ENCODE measurements at places on chromosomes 1 and 21. TPM values are rescaled to one million over a fixed set of nuclear protein-coding genes. Genes with fewer than 3 reads are reported as not detected.
A peak's percentile ranks its signal among the peaks of the same experiment; 100 is the strongest.

Gene COL6A2
- polyA plus RNA-seq = 412 TPM

DNA sequence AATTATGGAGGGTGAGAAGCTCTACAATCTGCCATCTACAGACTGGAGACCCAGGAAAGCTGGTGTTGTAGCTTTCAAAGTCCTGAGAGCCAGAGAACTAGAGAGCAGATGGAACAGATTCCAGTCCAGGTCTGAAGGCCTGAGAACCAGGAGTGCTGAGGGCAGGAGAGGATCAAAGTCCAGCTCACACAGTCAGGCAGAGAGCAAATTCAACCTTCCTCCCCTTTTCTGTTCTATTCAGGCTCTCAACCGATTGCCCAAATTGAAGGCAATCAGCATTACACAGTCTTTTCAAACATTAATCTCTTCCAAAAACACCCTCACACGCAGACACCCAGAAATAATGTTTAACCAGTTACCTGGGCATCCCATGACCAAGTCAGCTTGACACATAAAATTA is 2.5 kb upstream of the TMPRSS2 start:
- DNase-seq = no peak

GRCh38 chr21:18951271-18952038 is 547.9 kb upstream of the TMPRSS15 start:
- no peak for DNase-seq

Gene CD58
- 11.7 TPM for polyA plus RNA-seq

DNA sequence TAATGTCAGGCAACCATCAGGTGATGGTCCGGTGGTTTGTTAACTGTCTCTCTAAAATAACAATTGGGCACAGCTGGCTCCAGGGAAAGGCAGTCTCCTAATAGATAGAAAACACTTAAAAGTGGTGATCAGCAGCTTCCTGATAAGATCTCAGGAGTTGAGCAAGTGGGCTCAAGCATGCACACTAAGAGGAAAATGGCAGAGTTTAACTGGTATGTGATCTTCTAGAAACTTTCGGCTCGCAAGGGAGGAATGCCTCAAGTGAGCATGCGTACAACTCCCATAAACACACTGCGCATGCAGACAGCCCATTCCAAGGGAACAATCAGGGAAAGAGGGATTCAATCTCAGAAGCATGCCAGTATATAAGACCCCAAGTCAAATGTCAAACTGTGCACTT is 52.2 kb upstream of the VTCN1 start:
- no peak for DNase-seq

GRCh38 chr21:45011911-45012661 is 62.3 kb upstream of the ADARB1 start:
- peak; percentile 58 for DNase-seq

- no peak for DNase-seq
Measured at GRCh38 chr1:37021502-37021901, 12.8 kb downstream of the GRIK3 start.

GRCh38 chr1:204703268-204703664 is 17.7 kb upstream of the LRRN2 start:
- no peak for DNase-seq
